ENCODE measurements at places on chromosomes 1 and 21.

DNA sequence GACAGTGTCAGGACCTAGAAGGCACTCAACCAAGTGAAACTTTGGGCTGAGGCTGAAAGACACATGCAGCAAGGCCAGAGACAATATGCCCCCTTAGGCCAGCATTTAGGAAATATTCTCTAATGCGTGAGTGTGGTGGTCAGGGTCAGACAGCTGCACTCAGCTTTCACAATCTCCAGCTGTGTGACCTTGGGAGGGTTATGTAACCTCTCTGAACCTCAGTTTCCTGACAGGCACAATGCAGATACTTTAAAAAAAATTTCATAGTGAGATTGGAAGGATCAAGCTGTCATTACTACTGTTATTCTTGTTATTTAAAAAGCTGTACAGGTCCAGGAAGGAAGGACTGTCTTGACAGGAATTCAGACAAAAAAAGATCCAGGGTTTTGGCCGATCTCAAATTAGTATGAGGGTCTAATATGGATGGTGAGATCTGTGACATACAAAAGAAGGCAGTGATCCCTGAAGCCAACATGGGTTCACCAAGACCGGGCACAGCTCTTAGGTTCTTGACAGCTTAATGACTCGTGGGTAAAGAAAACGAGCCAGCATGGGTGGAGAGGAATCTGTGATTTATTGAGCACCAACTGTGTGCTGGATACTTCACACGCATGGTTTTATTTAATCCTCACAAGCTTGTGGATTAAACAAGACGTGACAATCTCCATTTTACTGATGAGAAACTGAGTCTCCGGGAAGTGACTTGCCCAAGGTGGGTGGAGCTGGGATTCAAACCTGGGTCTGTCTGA is 54.6 kb upstream of the POU3F1 start:
- DNase-seq: no peak

GRCh38 chr1:1118011-1118875 is 2.4 kb upstream of the C1orf159 start:
- DNase-seq: no peak

DNA sequence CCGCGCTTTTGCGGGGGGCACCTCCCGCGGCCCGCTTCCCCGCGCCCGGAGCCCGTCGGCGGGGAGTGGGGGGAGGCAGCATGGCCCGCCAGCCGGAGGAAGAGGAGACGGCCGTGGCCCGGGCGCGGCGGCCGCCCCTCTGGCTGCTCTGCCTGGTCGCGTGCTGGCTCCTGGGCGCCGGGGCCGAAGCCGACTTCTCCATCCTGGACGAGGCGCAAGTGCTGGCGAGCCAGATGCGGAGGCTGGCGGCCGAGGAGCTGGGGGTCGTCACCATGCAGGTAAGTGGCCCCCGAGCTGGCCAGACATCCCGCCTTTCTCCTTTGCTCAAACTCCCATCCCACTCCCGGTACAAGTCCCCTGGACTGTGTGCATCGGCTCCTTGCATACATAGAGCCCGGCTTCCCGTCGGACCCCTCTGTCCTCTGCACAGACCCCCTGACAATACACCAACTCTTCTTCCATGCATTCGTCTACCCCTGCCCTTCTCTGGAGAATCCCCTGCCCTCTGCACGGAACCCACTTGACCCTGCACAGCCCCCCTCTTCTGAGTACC is 812 bp downstream of the CACHD1 start:
- no peak for DNase-seq

DNA sequence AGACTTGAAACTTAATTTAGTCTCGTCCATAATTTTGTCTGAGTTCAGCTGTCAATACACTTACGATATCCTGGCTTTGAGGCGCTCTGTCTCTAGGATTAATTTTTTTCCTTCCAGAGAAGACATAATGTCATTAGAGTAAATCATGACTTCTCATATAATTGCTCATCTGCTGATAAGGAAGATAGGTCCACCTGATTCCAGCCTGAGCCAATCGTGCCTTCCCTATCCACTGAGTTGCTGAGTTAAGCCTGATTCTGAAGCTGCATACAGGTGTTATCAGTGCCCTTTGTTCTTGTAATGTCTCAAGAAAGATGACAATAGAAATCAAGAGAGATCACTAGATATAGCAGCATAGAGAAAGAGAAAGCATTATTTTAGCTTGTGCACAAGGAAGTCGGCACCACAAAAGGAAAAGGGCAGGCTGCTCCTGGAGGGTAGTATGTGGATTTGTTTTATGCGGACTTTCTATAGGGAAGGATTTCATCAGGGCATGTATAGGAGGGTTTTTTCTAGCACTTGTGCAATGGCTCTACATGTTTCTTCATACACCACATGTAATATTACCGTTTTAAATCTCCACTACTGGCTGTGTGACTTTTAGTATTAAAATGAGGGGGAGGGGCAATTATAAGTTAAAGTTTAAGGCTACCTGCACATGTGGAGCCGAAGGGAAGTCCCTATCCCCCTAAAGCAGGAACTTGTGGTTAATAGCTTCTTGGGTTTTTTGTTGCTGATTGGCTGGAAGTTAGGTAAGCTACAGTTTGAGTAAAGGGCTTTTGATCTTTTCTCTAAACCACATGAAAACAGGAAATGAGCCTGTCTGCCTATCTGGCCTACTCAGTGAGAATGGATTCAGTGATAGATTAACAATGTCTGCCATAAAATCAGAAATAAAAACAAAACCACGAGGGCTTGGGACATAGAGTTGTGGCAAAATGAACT is 133.4 kb downstream of the PLPPR5 start:
- DNase-seq: no peak

DNA sequence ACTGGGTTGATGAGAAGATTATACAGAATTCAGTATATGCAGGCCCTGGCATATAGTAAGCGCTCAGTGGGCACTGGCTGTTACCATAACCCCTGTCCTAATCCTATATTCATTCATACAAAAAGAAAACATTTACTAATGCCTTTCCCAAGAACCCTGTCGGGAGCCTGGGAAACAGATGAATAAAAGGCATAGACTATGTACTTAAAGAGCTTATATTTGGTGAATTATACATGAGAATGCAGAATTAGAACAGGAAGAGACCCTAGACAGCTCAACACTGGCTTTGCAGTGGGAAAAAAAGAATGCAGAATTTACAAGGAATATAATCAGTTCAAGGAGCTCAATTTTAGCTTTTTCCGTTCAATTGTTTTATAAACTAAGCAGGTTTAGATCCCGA is 10.9 kb downstream of the AK2 start:
- no peak for DNase-seq

GRCh38 chr1:201706109-201706508 is 122.8 kb upstream of the IPO9 start:
- DNase-seq: no peak

DNA sequence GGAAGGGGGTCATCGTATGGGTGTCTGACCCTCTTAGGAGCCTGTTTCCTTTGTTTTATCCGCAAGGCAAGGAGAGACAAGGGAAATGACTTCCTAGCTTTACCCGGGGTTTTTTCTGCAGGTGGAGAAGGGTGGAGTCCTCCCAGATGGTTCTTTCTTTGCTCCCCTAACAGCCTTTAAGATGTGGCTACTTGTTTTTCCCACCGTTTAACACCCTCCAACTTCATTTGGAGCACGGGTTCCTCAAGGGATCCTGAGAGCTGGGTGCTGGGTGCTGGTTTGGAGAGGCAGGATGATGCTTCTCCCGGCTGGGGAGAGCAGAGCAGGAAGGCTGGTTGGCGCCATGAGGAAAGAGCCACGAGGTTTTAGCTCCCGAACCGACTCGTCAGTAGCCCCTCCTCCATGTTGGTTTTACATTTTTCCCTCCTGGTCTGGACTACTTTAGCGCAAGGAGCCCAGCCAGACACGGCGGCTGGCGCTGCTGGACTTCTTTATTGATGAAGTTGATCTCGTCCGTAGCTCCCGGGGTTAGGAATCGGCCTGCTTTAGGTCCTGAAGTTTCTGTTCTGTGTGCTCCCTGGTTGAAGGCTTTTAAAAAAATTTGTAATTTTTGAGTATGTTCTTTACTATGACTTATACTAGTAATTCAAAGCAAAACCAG is 1.4 kb downstream of the UCK2 start:
- DNase-seq: no peak

DNA sequence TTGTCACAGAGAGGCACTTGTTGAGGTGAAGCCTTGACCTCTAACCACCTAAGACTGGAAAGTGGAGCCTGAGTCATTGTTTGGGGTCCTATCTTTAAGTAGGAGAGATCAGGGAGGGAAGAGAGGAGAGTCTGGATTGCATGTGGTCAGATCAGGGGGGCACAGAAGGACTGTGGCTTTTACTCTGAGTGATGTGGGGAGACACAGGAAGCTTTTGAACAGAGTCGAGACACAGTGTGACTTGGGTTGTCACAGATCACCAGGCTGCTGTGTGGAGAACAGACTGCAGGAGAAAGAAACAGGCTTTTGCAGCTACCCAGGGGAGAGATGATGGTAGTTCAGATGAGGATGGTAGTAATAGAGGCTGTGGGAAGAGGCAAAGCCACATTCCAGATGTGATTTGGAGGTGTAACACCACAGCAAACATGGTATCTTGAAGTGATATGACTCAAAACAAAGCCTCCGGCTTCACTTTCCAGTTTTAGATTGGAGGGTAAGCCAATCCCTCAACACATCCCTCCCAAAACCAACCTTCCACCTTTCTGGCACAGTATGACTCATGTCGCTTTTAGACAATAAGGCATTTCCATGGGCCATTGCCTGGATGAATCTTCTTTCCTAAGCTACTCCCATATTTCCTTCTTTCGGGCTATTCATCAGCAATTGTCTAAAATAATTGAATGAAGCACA is 125.8 kb upstream of the SLC44A3 start:
- no peak for DNase-seq

- no peak for DNase-seq
These were observed 122.4 kb upstream of the UBE2U start for GRCh38 chr1:64080941-64081562.

DNA sequence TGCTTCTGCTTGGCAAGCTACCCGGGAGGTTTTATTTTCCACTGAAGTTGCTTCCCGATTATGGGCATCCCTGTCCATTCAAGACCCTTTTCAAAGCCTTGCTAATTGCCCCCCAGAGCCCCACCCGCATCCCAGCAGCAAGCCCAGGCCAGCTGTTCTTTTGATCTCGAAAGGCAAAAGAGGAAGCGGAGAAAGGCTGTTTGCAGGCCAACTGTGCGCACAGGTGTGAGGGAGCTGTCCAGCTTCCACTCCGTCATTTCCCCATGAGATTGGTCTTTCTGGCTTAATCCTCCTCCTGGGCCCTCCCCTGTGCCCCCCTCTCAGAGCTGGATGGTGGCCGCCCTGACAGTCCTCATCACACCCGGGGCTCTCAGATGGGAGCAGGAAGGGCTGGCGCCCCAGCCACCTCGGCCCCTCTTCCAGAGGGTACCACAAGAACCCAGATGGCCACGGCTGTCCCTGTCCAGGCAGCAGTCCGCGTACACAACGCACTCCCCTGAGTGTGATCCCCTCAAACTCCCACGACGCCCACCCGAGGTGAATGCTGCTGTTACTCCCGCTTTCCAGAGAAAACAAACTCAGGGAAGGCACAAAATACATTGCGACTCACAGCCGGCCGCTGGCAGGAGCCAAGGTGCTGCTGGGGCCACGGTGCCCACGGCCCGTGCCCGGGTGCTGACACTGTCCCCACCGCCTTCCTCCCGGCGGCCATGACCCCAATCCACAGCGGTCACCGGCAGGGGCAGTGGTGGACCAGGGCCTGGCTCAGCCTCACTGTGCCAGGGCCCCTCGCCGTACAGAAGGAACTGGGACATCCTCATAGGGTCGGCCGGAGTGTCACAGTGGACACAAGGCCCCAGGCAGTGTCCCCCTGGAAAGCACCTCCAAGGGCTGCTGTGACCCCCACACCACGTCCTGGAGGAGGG is 121.9 kb downstream of the CRYAA start:
- no peak for DNase-seq

GRCh38 chr1:61370177-61370912 is 288.0 kb downstream of the NFIA start:
- no peak for DNase-seq

DNA sequence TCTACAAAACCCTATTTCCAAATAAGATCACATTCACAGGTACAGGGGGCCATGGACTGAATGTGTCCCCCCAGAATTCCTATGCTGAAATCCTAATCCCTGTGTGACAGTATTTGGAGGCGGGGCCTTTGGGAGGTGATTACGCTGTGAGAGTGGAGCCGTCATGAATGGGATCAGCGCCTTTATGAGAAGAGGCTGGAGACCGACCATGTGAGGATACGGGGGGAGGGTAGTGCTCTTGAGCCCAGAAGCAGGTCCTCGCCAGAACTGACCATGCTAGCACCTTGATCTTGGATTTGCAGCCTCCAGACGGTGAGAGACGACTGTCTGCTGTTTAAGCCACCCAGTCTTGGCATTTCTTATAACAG is 23.8 kb upstream of the KIF26B start:
- DNase-seq: no peak

GRCh38 chr21:34536311-34536710 is 24.3 kb upstream of the KCNE1 start:
- no peak for DNase-seq

DNA sequence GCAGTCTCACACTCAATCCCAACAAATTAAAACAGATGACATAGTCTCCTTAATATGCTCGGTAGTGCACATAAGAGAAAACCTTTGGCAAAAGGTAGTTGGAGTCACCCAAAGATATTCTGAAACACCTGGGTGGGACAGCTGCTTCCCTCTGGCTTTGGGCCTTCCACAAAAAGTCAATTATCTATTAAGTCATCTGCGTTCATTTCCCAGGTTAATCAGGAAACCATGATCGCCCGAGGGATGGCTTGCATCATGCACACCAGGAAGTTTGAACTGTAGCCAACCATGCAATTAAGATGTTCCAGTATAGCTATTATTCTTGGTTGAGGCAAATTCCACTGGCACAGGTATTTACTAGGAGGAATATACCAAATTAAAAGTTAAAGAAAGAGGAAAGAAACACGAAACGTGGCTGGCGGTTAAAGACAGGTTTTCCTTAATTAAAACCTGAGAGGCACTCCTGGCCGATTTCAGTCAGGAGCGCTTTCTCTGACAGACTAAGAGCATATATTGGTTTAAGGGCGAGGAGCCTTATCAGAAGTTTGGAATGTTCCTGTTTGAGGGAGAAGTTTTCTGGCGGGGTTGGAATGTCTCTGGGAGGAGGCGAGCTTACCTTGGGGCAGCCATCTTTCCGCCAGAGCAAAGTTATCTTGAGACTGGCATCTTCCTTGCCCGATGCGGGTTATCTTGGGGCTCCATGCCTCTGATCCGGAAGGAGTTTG is 19.9 kb downstream of the CLDN17 start:
- DNase-seq: no peak

GRCh38 chr1:203088441-203088840 is 2.6 kb upstream of the MYOG start:
- no peak for DNase-seq
